HFFc6 (cell line): ENCODE measurements at places on chromosomes 6 and 20. TPM values are rescaled to one million over a fixed set of nuclear protein-coding genes. Genes with fewer than 3 reads are reported as not detected.
A peak's percentile ranks its signal among the peaks of the same experiment; 100 is the strongest.

GRCh38 chr6:100101644-100102043 lies 107.6 kb upstream of the MCHR2 start:
- DNase-seq = peak; percentile 51

DNA sequence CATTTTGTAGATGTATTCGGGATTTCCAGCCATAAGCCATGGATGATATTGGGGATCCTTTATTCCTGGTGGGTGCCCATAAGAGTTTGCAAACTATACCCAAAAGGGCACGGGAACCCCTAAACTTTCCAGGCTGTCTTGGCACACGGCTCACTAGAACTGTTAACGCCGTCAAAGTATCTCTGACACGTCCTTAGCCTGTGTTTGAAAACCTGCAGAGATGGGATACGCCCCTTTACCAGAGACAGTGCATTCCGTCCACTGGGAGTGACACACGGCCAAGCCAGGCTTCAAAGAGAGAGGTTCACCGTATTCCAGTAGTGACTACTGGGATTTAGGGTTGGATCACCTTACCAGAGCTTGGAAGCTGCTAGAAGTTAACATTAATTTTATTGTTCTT lies 95.0 kb downstream of the THBS2 start:
- no peak for DNase-seq

- DNase-seq = no peak
Measured at GRCh38 chr6:167736486-167737204, 90.1 kb upstream of the AFDN start.

- no peak for DNase-seq
Measured at GRCh38 chr6:5710516-5710915, 296.2 kb downstream of the NRN1 start.

DNA sequence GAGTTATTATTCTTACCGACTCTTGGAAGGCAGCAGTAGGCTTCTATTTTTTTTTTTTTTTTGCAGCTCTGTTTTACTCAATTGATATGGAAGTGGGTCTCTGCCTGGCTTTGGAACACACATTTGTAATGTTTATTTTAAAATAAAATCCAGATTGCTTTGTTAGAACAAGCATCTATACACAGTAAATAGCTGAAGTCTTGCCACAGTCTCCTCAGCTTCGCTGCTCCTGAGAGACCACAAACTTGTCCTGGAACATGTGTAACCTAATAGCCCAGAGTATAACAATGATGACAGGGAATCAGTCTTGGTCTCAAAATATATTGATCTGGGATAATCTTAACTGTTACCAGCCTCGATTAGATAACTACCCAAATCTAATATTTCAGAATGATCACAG lies 299.8 kb upstream of the NOX3 start:
- DNase-seq = no peak

- no peak for DNase-seq
Measured at GRCh38 chr6:56863366-56863765, 91.5 kb upstream of the BEND6 start.

GRCh38 chr6:14816116-14816859 lies 429.6 kb upstream of the JARID2 start:
- no peak for DNase-seq

DNA sequence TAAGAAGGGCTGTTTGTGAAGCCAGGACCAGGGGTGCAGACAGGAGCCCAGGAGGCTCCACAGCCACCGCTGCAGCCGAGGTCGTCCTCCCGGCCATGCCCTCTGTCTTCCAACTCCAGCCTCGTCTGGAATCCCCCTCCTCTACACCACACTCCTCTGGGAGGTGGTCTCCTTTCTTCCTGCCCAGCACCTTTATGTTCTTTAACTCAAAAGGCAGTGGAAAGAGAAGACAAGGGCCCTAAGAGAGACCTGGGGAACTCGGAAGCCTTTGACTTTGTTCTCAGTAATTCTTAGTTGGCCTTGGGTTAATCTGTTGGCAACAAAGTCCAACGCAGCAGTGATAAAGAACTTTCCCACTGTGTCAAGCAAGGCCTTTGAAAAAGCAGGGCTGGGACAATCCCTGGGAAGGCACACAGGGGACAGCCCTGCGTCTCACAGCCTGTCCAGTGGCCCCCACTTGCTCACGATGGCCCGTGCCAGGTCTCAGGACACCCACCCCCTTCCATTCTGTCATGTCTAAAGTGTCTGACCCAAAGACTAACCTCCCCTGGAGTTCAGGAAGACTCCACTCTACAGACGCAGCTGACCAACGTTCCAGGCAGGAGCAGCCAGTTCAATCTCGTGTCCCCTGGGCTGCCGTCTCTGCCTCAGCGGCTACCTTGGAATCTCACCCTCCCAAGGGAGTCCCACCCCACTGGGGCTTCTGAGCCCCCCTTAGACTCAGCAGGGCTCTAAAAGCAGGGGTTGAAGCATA lies 42.8 kb upstream of the FAM50B start:
- no peak for DNase-seq

GRCh38 chr20:24149881-24150307 lies 161.3 kb upstream of the GGTLC1 start:
- DNase-seq = no peak

- DNase-seq = no peak
Measured at GRCh38 chr20:49270177-49270576, 7.7 kb downstream of the ZNFX1 start.

SEC23B gene
- 54.8 to 63.4 TPM (median 55.0 TPM) in 3 replicates for total RNA-seq

PEDS1 gene
- 24.0 to 29.8 TPM (median 26.9 TPM) in 3 replicates for total RNA-seq

GPR31 gene
- total RNA-seq = not detected in 3 replicates

MUC21 gene
- total RNA-seq = not detected in 3 replicates

ABCC10 gene
- 30.8 to 45.2 TPM (median 38.7 TPM) in 3 replicates for total RNA-seq
